ENCODE measurements at places on chromosomes 6 and 20. TPM values are rescaled to one million over a fixed set of nuclear protein-coding genes. Genes with fewer than 3 reads are reported as not detected.

LATS1 gene
- total RNA-seq: 25.0 TPM

LMBRD1 gene
- total RNA-seq: 36.8 TPM

MOG gene
- not detected for total RNA-seq

GINS1 gene
- total RNA-seq: 2.4 TPM

PI3 gene
- not detected for total RNA-seq

SMLR1 gene
- total RNA-seq: not detected

ATP5F1E gene
- 19.5 TPM for total RNA-seq

IRF4 gene
- under 0.01 TPM for total RNA-seq

ZNF334 gene
- 5.0 TPM for total RNA-seq

GRIK2 gene
- 0.72 TPM for total RNA-seq

VSX1 gene
- not detected for total RNA-seq

SLC26A8 gene
- total RNA-seq: under 0.01 TPM

VTA1 gene
- 65.1 TPM for total RNA-seq

CCN5 gene
- 520 TPM for total RNA-seq

ENPP1 gene
- 16.3 TPM for total RNA-seq

SLC25A27 gene
- total RNA-seq: 9.4 TPM

HNF4A gene
- total RNA-seq: not detected

POU3F2 gene
- not detected for total RNA-seq

PCSK2 gene
- total RNA-seq: not detected

ZNF391 gene
- 4.1 TPM for total RNA-seq
